ENCODE measurements at places on chromosomes 2 and 18. TPM values are rescaled to one million over a fixed set of nuclear protein-coding genes. Genes with fewer than 3 reads are reported as not detected.

DNA sequence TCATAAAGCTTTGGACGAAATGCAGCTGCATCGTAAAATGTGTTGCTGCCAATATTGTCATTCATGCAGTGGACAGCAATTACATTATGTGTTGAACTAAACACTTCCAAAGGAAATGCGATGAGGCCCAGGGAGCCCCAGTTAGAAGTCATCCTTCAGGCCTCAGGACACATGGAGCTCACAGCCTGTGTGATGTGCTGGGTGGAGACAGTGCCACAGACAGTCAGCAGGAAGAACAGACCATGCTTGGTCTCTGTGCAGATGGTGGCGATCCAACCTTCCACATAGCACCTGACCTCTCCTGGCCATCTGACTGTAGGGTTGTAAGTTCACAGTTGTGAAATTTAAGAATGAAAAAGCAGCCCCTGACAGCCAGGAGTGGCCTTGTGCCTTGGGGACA is 118.3 kb upstream of the ALKAL2 start:
- peak; percentile 8 for DNase-seq

RFTN2 gene
- 0.28 TPM for total RNA-seq

MC5R gene
- not detected for total RNA-seq

ITM2C gene
- total RNA-seq = 302 TPM

DNA sequence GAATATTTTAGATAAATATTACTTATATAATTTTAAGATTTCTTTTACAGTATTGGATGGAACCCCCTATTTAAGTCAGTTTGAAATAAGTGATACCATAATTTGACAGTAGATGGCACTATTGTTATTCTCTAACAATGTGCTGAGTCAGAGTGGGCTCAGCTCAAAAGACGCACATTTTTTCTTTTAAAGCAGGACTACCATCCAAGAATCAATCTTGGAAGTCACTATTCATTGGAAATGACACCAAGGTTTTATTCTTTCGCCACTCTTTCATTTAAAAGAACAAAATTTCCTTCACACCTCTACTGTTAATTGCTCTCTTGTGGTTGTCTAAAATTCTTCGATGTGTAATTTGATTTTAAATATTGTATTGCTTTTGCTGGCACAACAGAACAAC is 32.6 kb upstream of the SPAG16 start:
- no peak for DNase-seq

CFAP65 gene
- 0.18 TPM for total RNA-seq

DNA sequence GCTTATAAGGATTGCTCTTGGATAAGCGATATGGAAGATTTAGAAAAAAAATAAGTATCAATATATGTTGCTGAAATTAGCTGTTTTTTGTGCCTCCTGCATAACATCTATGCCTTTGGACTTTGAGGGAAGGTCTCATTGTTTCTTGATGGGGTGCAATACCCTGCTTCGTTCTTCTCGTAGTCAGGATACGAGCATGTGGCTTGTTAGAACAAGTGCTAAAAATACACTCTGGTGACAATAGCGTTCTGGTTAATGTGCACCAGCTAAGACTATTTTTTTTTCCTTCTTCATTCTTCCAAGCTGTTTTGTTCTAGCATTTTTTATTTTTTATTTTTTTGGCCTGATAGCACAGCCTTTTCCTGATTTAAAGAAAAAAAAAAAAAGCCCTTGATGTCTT is 97.5 kb downstream of the ZNF407 start:
- DNase-seq = no peak

FASTKD2 gene
- total RNA-seq = 39.2 TPM

- DNase-seq = no peak
Measured at GRCh38 chr2:47054868-47055267, 100.2 kb downstream of the STPG4 start.

DNA sequence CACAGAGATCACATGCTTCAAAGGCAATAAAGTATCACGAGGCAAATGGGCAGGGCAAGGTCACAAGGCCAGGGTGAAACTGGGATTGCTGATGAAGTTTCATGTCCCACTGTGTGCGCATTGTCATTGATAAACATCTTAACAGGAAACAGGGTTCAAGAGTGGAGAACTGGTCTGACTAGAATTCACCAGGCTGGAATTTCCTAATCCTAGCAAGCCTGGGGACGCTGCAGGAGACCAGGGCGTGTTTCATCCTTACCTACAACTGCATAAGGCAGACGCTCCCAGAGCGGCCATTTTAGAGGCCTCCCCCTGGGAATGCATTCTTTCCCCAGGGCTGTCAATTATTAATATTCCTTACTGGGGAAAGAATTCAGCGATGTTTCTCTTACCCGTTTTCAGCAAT is 33.2 kb downstream of the PTPN4 start:
- DNase-seq = peak; percentile 47

DNA sequence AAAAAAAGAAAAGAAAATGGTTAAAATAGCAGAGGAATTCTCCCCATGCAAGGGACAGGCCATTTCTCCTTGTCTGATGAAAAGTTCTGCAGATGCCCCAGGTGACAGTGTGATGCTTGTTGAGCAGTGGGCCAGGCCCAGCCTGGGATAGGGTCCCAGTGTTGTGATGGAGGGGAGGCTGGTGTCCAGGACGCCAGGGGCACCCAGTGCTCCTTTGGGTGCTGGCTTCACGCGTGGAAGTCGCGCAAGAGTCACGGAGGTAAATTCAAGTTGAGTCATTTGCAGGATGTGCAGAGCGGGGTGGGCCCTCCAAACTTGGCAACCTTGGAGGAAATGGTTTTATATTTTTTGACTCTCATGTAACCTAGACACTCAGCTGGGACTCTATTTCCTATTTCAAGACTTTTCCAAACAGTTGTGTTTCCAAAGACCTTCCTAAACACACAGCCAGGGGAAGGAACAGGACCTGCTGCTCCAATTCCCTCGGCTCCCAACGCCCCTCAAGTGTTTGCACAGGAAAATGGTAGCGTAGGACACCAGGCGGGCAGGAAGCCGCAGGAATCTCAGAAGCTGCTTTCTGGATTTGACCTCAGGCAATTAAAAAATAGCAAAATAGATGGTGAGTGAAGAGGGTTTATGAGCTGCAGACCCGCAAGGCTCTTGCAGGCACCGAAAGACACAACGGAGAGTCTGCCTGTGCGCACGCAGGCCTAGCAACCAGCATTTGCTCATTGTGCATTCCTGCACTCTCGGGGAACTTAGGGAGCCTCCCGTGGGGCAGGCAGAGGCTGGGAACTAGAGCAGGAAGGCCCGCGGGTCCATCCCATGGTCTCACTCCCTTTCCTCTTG is 107.1 kb upstream of the ODC1 start:
- DNase-seq = no peak

- DNase-seq = no peak
Measured at GRCh38 chr2:195382186-195382585, 274.8 kb upstream of the SLC39A10 start.

KCNS3 gene
- total RNA-seq = 7.2 TPM

CABYR gene
- 13.6 TPM for total RNA-seq

GRCh38 chr2:180413336-180413735 is 406.2 kb upstream of the CWC22 start:
- DNase-seq = no peak

CYP20A1 gene
- 23.5 TPM for total RNA-seq

SOWAHC gene
- 20.1 TPM for total RNA-seq

DNA sequence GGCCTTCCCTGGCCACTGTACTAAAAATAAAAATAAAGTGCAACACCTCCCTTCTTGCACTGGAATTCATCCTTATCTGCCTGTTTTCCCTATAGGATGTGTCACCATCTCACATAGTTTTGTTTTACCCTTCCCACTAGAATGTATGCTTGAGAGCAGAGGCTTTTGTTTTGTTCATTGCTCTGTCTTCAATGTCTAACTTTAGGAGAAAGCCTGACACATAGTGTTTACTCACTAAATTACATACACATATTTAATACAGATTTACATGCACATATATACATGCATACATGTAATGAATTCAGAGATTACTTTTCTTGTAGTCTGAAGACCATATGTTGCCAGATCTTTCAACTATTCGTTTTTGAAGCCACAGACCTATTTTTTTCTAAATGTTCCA is 23.0 kb downstream of the CD302 start:
- DNase-seq = no peak

DNA sequence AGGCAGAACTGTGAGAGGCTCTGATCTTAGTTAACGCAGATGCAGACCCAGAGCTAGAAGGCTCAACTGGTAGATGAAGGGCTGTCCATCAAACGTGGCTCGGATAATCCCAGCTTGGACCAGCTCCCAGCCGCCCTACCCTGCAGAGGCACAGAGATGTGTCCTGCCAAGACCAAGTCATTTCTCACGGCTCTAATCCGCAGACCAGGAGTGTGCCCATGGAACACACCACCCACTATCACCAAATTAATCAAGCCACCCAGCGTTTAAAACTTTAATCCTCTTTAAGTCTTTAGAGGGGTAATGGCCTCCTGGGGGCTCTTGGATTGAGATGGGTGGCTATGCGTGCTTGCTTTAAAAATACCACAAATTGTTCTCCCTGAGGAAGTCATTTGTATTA is 17.5 kb downstream of the LYPD1 start:
- DNase-seq = no peak

DNA sequence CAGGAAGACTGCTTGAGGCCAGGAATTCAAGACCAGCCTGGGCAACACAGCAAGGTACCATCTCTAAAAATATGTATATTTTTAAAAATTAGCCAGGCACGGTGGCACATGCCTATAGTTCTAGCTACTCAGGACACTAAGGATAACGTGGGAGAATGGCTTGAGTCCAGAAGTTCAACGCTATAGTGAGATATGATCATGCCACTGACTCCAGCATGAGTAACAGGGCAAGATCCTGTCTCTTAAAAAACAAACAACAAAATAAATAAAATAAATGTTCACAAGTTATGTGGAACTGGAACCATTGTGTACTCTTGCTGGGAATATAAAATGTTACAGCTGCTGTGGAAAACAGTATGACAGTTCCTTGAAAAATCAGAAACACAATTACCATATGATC is 47.2 kb downstream of the USP34 start:
- no peak for DNase-seq

Data from H9 (cell line).